AG08395 (cell line): ENCODE measurements at places on chromosomes 7 and 10.

DNA sequence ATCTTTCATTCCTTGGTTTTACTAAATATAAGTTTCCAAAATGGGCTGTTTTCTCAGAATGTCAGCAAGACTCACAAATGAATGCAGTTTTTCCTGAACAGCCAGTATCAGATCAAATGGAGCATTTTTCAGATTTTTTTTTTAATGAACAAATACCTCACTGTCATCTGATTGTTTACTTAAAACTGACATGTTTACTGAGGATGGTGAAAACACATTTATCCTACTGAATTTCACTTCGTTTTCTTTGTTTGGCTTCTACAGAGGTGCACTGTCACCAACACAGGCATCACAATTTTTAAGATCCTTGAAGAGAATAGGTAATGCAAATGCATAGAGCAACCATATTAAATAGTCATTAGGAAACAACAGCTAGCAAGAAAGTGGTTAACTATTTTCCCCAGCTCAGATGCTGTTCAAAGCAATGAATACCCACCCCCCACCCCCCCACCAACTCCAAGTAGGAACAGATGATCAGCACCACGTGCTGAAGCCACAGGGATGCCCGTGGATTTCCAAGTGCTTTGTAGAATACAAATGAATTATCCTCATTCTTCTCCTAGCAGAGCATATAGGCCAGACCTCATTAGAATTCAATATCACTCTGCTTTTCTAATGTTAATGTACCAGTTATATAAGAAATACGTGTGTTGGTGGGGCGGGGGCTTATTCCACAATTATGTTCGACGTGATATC is 205.9 kb downstream of the SKAP2 start:
- no peak for DNase-seq

- DNase-seq: no peak
These were observed 4.5 kb upstream of the ZEB1 start for GRCh38 chr10:31314256-31315150.

DNA sequence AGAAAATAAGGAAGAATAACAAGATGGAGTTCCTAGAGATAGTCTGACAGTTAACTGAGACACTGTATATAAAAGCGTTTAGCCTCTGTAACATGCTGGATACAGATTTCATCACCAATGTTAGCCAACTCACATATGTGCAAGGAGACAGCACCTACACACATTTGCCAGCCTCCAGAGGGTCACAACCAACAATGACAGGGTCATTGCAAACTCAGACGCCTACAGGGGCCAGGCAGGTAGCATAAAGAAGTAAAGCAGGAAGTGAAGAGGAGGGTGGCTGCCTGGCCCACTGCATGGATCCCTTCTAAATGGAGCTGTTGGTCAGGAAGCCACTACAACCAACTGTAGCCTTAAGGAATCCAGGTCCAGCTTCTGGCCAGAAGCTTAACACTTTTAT is 50.4 kb downstream of the NRAP start:
- no peak for DNase-seq

- no peak for DNase-seq
These were observed 240.2 kb downstream of the BUB3 start for GRCh38 chr10:123394382-123394781.

DNA sequence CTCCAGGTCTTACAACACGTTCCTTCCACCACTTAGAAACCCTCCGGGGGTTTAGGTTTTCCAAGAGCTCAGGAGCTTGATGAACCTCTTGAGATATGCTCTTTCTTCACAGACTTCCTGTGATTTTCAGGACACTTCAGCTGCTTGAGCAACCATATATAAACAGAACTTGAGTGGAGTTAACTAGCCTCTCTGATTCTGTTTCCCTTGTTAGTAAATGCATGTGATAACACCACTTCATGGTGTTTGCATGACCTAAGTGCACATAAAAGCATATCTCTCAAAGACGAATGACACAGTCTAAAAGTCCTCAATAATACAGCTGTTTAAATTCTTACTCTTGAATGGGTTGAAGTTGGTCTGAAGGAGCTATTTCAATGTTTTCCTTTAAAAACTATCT is 9.9 kb downstream of the PRR15 start:
- DNase-seq: no peak

GRCh38 chr7:6306471-6306870 is 34.0 kb upstream of the CYTH3 start:
- DNase-seq: peak; percentile 55

DNA sequence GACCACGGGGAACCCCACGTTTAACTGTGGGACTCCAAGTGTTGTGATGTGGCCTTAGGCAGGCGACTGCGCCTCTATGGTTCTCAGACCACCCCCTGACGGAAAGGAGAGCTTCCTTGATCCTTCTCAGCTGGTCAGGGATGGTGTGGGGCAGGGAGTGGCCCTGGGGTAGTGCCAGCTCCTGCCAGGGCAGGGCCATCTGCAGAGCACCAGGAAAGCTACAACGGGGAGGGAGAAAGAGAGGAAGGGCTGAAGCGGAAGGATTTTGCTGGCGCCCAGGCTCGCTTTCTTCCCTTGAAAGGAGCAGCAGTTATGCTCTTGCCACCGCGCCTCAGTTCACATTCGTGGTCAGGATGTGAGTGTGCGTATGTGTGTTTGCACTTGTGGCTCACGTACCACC is 74.9 kb upstream of the PCBD1 start:
- no peak for DNase-seq

- DNase-seq: peak; percentile 30
These were observed 166.2 kb upstream of the FAM3C start for GRCh38 chr7:121562259-121562658.

GRCh38 chr10:62394556-62395018 is 20.4 kb downstream of the ZNF365 start:
- DNase-seq: no peak

DNA sequence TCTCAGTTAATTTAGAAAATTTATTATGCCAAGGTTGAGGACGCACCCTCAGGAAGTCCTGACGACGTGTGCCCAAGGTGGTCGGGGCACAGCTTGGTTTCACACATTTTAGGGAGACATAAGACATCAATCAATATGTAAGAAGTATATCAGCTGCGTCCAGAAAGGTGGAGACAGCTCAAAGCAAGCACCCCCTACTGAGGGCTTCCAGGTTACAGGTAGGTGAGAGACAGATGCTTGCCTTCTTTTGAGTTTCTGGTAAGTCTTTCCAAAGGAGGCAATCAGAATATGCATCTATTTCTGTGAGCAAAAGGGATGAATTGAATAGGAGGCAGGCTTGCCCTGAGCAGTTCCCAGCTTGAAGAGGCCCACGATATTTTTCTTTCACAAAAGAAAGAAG is 614.3 kb downstream of the XPNPEP1 start:
- DNase-seq: no peak

- no peak for DNase-seq
These were observed 3.9 kb downstream of the LRIT1 start for GRCh38 chr10:84237199-84238051.

DNA sequence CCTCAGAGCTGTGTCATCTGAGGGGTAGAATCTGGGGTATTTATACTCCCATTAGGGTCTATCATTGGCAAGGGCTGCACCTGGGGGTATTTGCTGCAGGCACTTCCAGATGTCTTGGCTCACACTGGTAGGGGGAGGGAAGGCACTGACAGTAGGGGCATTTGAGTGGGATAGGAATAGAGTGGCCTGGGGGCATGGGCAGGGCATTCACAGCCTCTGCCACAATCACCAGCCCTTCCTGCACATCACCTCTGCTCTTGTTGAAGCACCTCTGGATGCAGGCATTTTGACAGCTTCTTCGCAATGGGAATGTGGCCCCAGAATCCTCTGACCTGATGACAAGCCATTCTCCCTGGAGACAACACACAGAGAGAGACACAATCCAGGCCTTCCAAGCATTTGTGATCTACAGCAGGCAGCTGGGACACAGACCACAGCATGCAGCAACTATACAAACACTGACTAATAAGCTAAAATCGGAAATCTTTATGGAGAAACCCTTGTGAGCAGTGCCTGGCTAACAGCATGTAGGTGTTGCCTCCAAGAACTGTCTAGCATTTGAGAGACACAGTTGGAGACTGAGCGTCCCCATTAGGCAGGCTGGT is 178.5 kb downstream of the KCNMA1 start:
- peak; percentile 61 for DNase-seq

DNA sequence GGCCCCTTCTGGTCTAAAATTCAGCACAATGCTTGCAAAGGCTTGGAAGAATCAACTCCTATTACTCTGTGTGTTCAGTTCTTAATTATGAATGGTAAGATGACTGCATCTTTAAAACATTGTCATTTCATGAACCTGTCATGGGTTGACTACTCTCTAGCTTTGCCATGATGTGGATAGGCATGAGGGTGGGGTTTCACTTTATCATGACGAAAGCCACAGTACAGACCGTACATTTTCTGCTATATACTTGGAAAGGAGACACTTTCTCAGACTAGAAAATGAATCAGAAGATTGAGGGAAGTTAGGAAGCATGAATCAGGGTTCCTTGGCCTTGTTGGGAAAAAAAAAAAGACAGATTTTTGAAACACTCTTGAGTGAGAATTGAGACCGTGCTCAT is 19.7 kb upstream of the MSRB2 start:
- DNase-seq: no peak

DNA sequence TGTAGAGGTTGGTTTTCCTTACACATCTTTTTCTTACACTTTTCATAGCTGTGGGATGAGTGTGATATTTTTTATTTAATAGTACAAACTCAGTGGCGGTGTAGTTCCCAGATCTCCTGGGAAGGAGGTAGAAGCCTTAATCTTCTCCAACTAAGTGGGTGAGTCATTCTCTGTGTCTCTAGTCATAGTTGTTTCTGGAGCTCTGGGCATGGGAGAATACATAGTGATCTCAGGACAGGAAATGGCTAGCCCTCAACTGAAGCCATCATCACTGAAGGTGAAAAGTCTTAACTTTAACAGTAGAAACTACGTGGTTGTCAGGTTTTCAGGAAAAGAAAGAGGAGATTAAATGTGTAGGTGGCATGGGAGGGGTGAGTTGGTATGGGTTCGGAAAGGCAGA is 319.4 kb upstream of the FZD8 start:
- peak; percentile 37 for DNase-seq

GRCh38 chr7:25719190-25719896 is 432.7 kb upstream of the NFE2L3 start:
- DNase-seq: no peak

DNA sequence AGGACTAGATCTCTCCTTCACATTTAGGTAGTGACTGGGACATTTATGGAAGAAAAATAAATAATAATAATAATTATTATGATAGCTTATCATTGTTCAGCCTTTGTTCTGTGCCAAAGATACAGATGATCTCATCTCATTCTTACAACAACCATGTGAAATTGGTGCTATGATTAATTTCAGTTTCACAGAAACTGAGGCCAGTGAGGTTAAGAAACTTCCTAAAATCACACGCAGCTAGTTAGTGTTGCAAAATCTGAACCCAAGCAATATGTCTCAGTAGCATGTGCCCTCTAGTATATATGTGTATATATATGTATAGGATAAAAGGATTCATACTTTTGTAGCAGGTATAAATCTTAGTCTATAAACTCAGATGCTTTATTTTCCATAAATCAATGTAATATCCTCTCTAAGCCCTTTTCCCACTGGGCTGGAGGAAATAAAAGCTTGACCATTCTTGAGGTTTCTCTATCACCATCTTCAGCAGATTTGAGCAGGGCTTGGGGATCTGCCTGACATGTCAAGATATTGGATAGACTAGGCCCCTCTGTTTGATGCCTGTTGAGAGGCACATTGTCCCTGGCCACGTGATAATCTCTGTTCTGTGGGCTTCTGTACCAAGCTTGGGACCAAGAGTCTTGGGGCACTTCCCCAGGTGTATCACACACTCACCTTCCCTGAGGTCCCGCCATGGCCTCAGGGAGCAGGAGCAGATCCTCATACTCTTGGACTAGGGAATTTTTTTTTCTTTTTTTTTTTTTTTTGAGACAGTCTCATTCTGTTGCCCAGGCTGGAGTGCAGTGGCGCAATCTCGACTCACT is 172.6 kb upstream of the NRP1 start:
- DNase-seq: no peak

DNA sequence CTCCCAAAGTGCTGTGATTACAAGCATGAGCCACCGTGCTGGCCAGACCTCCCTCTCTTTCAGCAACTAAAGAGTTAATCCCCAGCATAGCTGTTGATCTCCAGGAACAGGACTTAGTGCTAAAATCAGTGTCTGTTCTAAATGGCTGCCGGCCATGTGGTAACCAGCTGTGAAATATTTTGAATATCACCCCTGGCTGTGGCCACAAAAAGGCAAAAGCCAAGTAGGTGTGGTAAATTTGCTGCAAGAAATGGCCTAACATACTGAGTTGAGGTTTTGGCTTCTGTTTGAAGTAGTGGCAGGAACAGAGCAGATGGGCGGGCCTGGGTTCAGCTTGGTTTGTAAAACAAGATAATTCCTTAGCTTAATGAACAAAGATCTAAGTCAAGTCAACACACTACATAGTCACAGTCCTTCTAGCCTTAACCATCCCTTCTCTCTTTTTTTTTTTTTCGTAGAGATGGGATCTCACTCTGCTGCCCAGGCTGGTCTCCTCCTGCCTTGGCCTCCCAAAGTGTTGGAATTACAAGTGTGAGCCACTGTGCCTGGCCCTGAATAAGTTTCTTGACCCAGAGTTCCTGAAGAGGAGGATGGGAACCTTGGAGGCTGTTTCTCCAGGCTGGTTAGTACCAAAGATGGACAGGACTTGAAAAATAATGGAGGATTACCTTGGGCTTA is 22.7 kb upstream of the AGFG2 start:
- DNase-seq: peak; percentile 90

DNA sequence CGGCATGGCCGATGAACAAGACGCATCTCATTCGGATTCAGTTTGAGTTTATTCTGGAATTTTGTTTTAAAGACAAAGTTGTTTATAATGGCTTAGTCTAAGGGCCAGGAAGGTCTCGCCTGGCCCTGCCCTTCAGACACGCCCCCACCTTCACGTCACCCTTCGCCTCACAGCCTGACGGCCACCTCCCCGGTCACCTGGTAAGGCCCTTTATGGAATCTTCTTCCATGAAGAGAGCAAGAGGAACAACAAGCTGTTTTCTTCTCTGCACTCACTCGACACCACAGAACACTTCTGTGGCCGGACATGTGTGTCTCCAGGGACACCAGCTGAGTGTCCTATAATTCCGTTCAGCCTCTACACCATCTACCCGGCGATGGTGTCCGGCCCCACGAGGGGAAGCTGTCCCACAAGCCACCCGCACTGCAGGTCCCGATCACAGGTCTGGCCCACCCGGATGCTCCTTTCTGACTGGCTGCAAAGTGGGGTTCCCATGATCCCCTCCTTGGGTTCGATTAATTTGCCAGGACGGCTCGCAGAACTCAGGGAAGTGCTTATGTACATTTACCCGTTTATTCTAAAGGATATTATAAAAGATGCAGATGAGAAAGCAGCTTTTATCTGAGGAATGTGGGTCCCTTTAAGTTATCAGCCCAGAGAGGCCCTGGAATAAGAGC is 17.4 kb upstream of the KNDC1 start:
- no peak for DNase-seq

DNA sequence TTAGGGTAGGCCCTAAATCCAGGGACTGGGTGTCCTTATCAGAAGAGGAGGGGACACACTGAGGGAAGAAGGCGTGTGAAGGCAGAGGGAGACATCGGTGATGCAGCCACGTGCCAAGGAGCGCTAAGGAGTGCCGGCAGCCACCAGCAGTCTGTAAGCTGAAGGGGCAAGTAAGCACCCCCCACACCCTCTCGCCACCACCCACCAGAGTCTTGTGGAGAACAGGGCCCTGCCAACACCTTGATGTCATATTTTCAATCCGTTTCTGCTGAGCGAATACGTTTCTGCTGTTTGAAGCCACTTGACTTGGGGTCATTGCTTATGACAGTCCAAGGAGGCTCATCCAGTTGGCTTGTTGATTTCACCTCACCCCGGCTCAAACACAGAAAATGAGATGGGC is 37.9 kb downstream of the RGS10 start:
- no peak for DNase-seq
